ENCODE measurements at places on chromosomes 3 and 15. TPM values are rescaled to one million over a fixed set of nuclear protein-coding genes. Genes with fewer than 3 reads are reported as not detected.

SAMD7 gene
- not detected for total RNA-seq

PLA2G4F gene
- total RNA-seq: not detected

CCDC191 gene
- total RNA-seq: 1.3 TPM

ACY1 gene
- 14.6 TPM for total RNA-seq

TMEM39A gene
- 50.7 TPM for total RNA-seq

TIMP4 gene
- total RNA-seq: 0.07 TPM

DNA sequence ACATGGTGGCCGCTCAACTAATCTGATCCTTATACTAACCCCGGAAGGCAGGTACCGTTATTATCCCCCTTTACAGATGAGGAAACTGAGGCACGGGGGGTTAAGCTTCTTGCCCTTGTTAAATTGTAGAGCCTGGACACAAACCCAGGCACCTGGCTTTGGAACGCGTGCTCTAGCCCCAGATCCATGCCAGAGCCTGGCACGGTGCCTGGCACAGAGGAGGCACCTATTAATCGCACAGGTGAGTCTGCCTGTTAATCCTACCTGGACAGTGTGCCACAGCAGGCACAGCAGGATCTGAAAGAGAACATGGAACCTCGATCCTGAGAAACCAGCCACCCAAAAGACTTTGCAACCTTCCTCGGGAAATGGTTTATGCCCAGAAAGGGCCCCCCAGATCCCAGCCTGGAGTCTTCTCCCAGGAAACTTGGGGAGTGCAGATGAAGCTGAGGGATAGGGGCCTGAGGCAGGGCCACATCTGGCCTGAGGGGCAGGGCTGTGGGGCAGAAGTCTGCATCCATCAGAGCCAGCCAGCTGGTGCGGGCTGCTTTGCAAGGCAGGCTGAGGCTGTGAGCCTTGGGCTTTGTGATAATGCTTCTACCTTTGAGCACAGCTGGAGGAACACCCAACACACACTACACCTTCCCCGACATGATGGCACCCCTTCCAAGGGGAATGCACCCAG lies 55.3 kb upstream of the SLC6A1 start:
- DNase-seq: no peak

DNA sequence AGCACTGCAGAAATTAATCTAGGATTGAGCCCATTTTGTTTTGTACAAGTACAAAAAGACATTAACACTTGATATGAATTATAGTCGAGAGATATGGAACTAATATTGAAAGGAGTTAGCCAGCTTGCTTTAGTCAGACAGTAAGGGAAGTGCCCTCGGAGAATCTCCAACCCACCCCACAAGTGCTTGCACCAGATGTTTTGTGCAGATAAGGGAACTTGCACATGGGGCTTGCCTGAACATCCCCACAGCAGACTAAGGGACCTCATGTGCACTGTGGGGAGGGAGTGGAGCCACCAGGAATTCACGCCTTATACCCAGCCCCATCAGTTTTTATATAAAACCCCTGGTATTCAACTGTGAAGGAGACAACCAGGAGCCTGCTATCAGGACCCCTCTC lies 122.3 kb downstream of the EFHB start:
- DNase-seq: no peak

GRCh38 chr3:177591379-177591778 lies 394.1 kb upstream of the TBL1XR1 start:
- DNase-seq: no peak

DNA sequence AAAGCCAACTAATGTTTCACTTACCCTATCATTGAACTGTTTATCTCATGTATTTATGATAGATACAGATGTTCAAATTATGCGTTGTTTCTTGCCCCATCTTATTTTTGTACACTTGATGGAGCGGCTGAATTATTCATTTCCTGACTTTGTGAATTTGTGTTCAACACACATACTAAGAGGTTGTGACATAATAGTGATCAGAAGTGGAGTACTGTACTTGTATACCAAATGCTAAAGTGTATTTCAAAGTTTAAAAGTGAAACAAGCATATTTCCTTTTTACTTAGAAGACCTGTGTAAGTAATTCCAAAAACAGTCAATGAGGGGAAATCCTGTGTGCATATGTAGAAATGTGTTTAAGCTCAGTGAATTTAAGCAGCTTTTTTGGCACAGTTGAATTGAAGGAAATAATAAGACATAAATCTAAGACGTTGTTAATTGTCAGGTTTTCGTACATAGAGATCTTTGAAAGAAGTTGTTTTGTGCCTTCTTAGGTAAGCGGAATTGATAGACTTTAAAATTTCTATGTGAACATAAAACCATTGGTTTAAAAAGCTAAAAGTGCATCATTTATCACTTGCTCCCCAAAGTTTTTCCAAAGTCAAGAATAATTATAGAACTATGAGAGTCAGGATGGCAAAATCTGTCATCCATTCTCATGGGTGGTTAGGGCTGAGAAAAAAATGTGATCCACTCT lies 1.9 kb downstream of the NFKBIZ start:
- DNase-seq: peak; percentile 55

- no peak for DNase-seq
Observed at GRCh38 chr3:78086150-78086549, 1046.3 kb downstream of the ROBO2 start.

GRCh38 chr15:45873781-45874180 lies 239.0 kb downstream of the SQOR start:
- no peak for DNase-seq

DNA sequence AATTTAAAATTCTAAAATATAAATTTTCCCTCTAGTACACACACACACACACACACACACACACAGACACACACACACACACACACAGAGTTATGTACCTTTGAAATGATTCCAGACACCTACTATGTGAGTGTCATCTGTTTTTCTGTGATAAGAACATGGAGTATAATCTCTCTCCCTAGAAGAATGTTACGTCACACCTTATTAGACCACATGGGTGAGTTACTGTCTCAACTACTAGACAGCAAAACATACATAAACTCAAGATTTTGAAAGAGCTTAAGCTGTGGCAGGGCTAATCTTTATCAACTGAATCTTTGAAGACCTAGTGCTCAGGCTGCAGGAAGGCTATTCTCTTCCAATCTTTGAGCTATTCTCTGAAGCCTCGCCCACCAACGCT lies 385.9 kb upstream of the BCHE start:
- no peak for DNase-seq

DNA sequence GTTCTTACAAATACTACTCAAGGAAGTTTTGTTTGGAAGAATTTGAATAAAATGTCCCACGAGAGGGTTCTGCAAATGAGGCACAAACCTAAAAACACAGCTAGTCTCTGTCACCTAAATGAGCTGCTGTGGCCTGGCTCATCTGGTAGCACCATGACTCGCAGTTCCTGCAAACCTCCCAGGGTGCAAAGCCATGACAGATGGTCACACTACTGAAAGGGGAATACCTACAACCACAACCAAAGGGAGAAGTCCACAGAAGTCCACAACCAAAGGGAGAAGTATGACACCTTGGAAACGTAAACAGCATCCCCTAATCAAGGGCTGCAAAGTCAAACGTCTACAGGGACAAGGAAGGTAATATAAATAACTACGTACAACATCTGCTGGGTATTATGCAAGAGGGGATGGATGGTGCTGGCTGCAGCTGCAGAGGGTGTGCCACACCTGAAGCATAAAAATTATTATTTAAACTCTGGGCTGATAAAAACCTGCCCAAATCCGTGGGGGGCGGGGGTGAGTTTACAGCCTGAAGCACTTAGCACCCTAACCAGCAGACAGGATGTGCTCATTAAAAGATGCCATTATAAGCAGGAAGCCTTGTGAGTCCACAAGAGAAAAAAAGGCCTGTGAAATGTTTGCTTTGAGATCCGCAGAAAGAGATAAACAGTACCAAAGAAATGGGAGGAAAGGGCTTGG lies 184.0 kb downstream of the MAGI1 start:
- no peak for DNase-seq

- DNase-seq: no peak
Observed at GRCh38 chr15:90642464-90643300, 74.5 kb upstream of the BLM start.
